Inflammatory macrophage treated with lipopolysaccharide for 1 hour (primary cell): ENCODE measurements at places on chromosomes 4 and X.

DNA sequence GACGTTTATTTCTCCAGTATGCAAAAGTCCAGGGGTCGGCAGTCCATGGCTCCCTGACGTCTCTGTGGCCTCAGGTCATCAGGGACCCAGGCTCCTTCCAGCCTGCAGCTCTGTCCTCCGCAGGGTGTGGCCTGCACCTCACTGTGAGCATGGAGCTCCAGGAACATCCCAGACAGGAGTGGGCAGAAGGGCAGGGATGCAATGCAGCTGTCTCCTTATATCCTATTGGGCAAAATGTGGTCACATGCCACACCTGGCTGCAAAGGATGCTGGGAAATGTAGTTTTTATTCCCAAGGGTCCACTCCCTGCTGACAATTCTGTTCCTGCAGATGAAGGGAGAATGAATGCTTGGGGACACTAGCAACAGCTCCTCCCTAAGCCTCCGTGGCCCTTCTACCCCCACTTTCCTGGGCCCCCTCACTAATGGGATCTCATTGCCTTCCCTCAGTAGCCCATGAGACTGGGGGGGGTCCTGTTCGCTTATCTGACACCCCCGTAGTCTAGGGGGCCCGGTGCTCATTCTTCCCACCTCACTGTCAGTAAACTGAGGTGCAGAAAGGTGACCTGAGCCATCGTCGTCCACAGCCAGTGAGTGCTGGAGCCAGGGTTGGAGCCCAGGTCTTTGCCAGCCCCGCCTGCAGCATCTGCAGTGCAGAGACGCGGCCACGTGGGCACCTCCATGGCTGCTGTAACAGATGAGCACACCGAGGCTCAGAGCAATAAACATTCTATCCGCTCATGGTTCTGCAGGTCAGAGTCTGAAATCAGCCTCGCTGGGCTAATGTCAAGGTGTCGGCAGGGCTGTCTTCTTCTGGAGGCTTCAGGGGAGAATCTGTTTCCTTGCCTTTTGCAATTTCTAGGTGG is 5.9 kb upstream of the GRPEL1 start:
- peak; percentile 24 for DNase-seq

DNA sequence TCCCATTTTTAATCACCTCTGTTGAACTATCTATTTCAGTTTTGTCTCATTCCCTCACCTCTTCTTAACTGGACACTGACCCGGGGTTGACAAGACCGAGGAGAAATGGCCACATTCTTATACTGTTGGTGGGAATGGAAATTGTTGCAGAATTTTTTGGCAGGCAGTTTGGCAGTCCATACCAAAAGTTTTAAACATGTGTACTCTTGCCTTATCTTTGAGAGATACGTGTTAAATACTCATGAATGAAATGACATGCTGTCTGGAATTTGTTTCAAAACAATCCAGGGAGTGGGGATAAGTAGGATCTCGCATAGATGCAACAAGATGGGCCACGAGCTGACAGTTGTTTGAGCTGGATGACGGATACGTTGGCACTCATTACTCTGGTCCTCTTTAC is 12.1 kb downstream of the FGFBP1 start:
- no peak for DNase-seq

DNA sequence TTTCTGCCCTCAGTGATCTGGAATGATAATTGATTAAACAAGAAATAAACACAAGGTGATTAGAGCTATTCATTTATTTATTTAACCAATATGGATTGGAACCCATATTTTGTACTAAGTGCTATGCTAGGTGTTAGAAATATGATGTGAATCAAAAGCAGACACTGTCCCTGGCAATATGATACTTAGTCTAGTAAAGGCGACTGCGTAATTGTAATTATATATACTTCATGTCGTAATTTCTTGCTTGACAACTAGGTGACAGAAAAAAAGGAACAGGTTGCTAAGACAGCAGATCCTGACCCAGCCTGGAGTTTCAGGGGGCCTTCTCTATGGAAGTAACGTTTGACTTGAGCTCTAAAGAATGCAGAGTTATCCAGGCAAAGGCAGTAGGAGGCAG is 236.5 kb upstream of the F9 start:
- no peak for DNase-seq

DNA sequence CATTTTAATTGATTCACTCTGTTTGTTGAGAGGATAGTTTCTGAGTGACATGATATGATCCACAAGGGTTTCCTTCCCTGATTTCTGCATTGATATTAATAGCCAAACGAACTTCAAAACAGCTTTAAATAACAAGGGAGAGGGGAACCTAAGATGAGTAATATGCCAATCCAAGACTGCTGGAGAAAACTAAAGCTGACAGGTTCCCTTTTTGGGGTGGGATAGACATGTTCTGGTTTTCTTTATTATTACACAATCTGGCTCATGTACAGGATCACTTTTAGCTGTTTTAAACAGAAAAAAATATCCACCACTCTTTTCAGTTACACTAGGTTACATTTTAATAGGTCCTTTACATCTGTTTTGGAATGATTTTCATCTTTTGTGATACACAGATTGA is 182.2 kb downstream of the AR start:
- DNase-seq, result peak; percentile 40

- no peak for DNase-seq
Measured at GRCh38 chrX:21905953-21906352, 34.6 kb upstream of the SMS start.

- DNase-seq, result no peak
Measured at GRCh38 chr4:113878668-113879067, 100.8 kb downstream of the ARSJ start.

DNA sequence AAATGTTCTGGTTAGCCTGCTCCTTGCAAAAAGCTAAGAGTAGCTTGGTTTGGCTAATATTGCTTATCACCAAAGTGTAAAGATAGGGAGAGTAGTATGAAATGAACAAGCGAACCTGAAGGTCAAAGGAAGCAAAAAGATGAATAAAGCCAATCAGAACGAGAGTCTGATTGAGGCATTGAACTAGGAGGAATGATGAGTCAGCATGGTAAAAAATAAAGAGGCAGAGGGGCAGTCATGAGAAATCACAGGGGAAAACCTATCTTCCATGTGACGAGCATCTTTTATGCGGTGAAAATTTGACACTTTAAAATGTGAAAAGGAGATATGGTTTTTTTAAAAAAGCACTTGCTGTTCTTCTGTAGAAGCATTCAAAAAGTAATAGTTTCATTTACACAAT is 533.7 kb downstream of the SPOCK3 start:
- DNase-seq, result no peak

DNA sequence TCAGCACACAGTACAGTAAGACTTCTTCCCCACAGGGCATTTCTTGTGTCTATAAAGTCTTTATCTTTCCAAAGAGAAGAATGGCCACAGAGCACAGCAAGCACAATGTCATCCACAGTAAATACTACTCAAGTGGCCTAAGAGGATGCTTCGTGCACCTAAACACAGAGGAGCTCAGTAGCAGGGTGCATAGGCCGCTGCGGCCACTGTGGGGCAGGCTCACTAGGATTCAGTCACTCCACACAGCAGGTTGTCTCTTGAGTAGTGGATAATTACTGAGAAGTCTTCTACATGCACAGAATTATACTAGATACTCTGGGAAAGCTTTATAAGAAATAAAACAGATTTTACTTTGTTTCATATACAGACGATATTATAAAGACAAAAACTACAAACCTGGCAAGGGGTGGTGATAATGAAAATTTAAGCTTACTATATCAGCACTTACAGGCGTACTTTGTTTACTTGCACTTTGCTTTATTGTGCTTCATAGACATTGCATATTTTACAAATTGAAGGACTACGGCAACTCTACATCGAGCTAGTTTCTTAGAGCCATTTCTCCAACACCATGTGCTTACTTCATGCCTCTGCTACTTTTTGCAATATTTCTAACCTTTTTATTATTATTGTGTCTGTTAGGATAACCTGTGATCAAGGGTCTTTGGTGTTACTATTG is 78.5 kb downstream of the PRDM5 start:
- no peak for DNase-seq

- no peak for DNase-seq
Measured at GRCh38 chr4:78476108-78476704, 75.4 kb upstream of the ANXA3 start.

DNA sequence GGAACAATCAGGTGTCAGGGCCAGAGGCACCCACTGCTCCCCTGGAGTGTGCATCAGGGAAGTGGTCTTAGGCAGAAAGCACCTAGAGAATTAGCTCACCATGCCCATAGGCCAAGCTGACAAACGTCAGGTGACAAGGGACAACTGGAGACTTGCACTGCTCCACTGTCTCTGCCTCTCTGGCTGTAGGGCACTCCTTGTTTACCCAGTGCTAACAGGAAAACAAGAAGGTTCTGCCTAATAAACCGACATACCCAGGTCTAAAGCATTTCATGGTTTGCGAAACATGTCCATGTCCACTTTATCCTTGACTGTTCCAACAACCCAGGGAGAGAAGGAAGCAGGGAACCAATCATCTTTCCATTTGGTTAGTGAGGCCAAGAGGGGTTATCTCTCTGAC is 92.5 kb upstream of the MAMLD1 start:
- no peak for DNase-seq

- peak; percentile 44 for DNase-seq
Measured at GRCh38 chrX:68415316-68415715, 18.0 kb downstream of the OPHN1 start.

GRCh38 chrX:51899741-51900140 is 6.3 kb downstream of the MAGED1 start:
- no peak for DNase-seq

- DNase-seq, result no peak
Measured at GRCh38 chr4:38324861-38325628, 339.0 kb upstream of the KLF3 start.

- no peak for DNase-seq
Measured at GRCh38 chr4:23685471-23685870, 204.4 kb downstream of the PPARGC1A start.

DNA sequence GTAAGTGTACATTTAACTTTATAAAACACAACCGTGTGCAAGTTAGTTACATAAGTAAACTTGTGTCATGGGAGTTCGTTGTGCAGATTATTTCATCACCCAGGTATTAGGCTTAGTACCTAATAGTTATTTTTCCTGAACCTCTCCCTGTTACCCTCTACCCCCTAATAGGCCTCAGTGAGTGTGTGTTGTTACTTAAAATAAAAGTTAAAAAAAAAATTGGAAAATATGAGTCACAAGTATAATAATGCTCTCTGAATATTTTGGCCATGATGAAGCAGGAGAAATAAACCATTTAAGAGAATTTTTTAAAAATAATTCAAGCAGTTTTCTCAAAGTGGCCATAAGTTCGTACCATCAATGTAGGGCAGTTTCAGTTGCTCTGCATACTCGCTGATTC is 105.1 kb upstream of the GRID2 start:
- no peak for DNase-seq

DNA sequence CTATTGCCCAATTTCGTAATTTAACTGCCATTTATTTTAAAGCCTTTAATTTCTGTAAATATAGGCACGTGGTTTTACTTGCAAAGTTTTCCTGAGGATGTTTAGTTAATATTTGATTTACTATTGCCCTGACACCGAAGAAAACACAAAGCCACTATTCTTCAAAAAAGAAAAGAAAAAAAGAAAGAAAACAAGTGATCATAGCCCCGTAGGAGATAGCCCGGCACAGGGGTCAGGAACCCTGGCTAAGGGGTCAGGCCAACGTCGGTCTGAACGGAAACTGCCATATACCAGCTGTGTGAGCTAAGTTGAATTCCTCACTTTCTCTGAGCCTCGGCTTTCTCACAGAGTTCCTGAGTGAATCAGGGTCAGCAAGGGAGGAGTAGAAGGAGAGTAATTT is 17.7 kb upstream of the LAMP2 start:
- DNase-seq, result no peak

DNA sequence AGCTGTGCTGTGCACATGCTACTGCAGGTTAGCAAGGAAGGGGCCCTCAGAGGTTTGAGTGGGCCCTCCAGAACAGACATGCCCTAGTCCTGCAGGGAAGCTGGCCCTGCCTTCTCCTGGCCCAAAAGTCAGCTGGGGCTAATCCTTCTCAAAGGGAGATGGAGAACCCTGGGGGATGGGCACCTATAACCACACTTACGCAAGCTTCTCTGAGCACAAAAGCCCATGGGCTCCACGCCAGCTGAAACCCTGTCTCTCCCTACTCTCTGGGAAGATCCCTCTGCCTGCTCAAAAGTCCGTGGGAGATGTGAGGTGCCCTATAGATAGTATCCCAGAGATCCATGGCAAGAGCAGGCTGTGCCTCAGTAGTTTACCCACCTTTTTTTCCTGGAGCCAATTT is 58.9 kb upstream of the DKK2 start:
- no peak for DNase-seq

- DNase-seq, result peak; percentile 22
Measured at GRCh38 chr4:98352940-98353339, 91.8 kb downstream of the RAP1GDS1 start.

GRCh38 chr4:90078440-90078839 is 48.8 kb upstream of the CCSER1 start:
- DNase-seq, result peak; percentile 41

DNA sequence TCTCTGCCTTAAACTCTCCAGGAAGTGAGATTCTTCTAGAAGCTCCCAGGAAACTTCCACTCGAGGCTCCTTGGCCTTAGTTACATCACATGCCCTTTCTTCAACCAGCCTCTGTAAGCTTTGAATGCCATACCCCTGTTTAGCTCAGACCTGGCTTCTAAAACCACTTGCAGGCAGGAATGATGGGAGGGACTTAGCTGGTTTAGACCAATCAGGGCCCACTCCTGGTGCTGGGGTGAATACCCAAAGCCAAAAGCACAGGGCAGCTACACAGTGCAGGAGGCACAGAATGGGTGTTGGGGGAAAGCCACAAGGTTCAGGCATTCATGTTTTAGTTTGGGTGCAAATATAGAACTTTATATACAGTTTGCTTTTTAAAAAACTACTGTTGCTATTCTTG is 296.2 kb downstream of the FRMPD4 start:
- DNase-seq, result no peak

DNA sequence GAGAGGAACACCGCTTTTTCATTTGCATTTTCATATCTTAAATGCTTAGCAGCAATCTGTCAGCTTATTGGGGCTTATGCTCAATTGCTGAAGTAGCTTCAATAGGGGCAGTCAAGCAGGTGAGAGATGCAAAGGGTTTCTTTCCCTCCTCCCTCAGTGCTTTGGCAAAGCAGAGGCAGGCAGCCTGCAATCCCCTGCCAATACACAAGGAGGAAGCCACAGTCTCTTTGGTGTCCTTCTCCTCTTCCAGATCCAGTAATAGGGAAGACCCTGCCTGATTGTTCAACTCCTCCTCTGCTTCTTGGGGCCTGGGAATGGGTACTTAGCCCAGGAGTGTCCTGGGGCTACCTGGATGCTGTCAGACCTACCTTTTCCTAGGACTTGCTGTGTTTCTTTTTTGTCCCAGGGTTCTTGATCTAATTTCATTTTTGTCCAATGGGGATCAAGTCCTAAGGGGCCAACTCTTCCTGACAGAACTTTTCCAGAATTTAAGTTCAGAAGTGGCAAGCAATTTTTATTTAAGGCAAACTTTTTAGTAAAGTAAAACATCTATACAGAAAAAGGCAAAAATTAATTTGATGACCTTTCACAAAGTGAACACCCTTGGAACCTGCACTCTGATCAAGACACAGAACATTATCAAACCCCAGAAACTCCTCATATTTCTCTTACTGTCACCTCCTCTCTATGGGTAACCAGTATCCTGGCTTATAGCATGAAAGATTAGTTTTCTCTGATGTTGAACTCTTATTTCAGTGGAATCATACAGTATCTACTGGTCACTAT is 260.3 kb downstream of the PPP3CA start:
- DNase-seq, result no peak
